H54 (cell line): ENCODE measurements at places on chromosomes 6 and 20.

- no peak for DNase-seq
Measured at GRCh38 chr20:31523361-31524283, 9.4 kb downstream of the HM13 start.

GRCh38 chr6:155371230-155371629 is 56.9 kb upstream of the TFB1M start:
- DNase-seq: no peak

DNA sequence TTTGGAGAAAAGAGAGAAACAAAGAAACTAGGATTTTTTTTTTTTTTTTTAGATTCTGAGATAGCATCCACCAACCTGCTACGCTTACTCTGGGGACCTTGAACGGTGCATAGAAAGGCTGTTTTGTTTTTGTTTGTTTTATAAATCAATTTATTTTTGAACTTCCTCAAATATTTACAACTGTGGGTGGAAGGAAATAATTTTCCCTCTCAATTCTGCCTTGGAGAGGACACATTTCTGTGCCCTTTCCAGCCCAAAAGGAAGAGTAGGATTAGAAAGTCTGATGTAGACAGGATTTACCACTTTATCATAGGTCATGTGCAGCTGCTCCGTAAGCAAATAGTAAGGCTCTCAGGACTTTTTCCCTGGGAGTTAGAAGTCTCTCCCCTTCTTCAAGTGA is 190.5 kb downstream of the NKAIN2 start:
- DNase-seq: no peak

DNA sequence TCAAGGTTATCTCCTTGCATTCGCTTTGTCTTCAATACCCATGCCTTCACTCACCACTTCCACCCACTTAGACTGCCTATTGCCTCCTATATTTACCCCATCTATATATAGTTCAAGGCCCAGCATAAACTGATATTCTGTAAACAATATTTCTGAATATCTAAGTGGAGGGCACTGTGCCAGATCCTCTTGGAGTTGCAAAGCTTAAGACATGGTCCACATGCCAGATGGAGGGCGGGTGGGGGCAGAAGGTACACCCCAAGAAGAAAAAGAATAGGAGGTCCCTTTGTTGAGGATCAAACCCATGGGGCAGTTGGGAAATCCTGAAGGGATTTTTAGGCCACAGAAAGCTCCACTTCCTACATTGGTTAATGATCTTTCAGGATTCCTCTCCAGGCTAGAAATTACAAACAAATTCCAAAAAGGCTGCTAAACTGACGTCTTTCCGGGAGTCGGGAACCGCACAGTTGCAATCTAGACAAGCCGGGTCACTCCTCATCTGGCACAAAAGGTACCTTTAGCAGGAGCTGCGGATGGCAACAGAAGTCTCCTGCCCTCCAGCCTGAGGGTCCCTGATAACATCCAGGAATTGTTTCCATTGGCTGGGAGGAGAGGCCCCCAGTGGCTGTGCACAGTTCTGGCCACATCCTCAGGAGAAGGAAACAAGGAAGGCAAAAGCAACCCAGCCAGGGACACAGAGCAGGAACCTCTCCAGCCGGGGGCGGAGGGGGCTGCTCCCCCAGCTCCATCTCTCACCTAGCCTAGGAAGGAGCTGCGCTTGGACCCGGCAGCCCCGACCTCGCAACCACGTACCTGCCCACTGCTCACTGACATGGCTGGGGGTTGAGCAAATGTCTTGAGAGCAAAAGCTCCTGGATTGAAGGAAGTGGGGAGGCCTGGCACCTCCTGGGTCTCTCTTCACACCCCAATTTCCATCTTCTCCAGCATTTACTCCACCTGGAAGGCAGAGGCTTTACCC is 5.9 kb upstream of the LPIN3 start:
- DNase-seq: no peak

DNA sequence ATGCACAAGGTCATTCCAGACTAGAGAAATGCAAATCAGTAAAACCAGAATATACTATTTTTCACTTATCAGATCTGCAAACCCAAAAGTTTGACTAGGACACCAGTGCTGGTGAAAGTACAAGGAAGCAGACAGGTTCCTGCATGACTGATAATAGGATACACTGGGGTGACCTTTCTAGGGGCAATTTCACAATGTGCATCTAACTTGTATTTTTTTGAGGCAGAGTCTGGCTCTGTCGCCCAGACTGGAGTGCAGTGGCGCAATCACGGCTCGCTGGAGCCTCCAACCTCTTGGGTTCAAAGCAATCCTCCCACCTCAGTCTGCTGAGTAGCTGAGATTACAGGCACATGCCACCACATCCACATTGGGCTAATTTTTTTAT is 11.4 kb downstream of the COMMD7 start:
- no peak for DNase-seq

DNA sequence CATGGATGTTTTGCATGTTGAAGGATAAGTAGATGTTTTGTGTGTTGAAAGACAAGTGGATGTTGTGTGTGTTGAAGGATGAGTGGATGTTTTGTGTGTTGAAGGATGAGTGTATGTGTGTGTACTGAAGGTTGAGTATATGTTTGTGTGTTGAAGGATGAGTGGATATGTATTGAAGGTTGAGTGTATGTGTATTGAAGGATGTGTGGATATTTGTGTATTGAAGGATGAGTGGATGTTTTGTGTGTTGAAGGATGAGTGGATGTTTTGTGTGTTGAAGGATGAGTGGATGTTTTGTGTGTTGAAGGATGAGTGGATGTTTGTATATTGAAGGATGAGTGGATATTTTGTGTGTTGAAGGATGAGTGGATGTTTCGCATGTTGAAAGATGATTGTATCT is 325.0 kb downstream of the CDH4 start:
- no peak for DNase-seq

GRCh38 chr20:829551-829950 is 4.0 kb upstream of the FAM110A start:
- no peak for DNase-seq

DNA sequence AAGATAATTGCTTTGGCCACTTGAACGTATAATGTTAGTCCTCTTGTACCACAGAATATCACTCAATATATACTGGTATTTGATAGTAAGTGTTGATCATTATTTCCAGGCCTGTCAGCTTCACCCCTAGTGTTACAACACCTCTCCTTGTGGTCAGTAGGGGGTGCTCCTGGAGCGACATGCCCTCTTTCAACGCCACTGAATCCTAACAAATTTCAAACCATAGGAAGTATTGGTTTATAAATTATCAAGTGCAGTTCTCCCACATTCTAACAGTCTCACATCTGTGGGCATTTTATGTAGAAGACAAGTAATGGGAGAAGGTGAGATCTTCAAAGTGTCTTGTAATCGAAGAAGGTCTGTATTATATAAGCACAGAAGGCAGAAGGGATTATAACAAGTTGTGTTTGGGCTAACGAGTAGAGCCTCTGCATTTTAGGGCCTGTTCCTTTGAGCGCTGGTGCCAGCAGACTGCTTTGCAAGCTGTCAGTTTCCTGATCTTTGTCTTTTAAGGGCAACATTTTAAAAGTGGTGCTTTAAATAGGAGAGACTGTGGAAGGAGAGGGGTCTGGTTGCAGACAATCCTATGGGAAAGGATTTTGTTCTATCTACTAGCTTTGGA is 57.1 kb upstream of the CEP162 start:
- peak; percentile 0 for DNase-seq

- no peak for DNase-seq
Measured at GRCh38 chr6:11007715-11008608, 36.1 kb downstream of the ELOVL2 start.

GRCh38 chr20:51417250-51418136 is 125.0 kb downstream of the NFATC2 start:
- DNase-seq: no peak

DNA sequence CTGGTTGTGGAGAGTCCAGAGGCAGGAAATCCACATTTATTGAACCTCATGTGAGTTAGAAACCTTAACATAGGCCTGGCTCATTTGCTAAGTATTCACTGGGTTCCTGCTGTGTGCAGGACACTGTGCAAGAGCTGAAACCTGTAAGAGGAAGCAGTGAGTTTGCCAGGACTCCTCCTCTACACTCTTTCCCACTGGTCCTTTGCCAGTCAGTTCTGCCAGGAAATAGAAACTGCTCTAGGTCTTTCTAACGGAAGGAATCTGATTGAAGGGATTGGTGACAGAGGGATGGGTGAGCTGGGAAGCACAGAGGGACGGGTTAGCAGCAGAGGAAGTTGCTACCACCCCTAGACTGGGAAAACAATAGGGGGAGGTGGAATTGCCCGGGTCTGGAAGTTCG is 234.2 kb upstream of the ECI2 start:
- DNase-seq: peak; percentile 27

GRCh38 chr6:103079867-103080266 is 1686.4 kb downstream of the GRIK2 start:
- DNase-seq: no peak

DNA sequence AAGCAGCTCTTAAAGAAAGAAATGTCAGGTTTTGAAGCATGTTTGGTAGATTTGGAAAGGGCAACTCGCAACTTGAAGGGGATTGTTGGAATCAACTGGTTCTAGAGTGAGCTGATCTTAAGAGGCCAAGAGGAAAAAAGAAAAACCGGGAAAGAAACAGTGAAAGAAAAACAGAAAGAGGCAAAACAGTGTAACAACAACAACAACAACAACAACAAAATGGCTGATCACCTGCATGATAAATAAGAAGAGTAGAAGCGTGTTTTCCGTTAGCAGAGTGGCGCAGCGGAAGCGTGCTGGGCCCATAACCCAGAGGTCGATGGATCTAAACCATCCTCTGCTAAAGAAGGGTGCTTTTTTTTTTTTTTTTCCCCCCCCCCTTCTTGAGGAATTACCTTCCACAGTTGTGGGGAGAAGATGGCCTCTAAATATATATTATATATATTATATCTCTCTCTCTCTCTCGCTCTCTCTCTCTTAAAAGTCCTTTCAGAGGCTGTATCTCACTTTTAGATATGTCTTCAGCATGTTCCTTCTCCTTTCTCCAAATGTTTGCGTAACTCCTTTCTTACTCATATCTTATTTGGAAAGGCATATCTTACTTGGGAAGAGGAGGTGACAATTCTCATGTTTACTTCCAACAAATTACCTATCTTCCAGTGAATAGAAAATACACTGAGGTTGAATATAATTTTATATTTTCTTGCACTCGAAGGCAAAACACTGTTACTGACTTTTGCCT is 134.4 kb downstream of the OR2B2 start:
- DNase-seq: no peak

GRCh38 chr20:20184706-20185105 is 132.4 kb downstream of the CFAP61 start:
- DNase-seq: no peak

DNA sequence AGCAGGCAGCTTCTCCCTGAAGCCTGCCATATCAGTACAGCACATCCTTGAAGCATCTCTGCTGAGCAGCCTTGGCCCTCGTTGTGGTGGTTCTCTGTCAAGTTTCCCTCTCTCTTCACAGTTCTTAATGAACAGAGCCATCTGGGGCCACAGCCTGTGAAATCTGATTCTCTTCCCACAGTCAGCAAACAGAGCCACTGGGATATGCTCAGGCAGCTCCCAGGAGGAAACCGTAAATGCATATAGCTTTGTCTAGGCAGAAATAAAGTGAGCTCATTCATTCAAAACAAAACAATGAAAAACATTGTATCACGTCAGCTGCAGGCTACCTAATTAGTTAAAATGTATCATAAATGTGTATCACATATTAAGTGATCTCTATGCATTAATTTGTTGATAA is 80.3 kb downstream of the TBC1D7 start:
- no peak for DNase-seq

- DNase-seq: no peak
Measured at GRCh38 chr6:98871057-98871456, 36.7 kb downstream of the POU3F2 start.

DNA sequence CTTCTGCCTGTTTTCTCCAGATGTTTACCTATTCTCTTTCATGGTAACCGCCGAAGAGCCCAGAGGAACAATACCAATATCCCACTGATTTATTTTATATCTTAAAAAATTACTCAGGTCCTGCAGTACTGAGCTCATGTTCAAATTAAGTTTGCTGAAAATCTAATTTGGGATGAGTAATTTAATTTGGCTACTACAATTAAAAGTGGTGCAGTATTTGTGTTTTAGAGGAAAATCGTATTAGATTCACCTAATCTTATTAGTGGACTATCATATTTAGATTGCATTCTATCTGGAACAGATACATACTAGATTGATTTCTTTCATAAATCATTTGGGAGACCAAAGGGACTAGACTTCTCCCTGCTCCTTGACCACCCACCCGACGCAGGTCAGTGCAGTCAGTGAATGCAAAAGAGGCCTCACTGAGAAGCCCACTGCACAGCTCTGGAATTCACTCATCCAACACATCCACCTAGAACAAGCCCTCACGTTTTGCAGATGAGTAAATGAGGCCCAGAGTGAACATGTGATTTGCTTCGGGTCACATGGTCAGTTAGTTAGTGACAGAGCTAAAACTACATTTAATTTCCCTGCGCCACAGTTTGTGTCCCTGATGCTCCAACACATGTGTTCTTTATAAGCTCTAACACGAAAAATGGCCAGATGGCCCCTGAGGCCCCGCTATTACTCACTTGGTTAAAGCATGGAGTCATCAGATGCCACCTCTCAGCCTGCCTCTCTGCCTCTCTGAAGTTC is 101.8 kb downstream of the TRERF1 start:
- no peak for DNase-seq

- peak; percentile 72 for DNase-seq
Measured at GRCh38 chr20:2137552-2138201, 36.0 kb downstream of the STK35 start.

- DNase-seq: no peak
Measured at GRCh38 chr6:145744619-145745018, 9.3 kb upstream of the EPM2A start.

GRCh38 chr6:117079951-117080350 is 185.4 kb upstream of the VGLL2 start:
- DNase-seq: no peak

DNA sequence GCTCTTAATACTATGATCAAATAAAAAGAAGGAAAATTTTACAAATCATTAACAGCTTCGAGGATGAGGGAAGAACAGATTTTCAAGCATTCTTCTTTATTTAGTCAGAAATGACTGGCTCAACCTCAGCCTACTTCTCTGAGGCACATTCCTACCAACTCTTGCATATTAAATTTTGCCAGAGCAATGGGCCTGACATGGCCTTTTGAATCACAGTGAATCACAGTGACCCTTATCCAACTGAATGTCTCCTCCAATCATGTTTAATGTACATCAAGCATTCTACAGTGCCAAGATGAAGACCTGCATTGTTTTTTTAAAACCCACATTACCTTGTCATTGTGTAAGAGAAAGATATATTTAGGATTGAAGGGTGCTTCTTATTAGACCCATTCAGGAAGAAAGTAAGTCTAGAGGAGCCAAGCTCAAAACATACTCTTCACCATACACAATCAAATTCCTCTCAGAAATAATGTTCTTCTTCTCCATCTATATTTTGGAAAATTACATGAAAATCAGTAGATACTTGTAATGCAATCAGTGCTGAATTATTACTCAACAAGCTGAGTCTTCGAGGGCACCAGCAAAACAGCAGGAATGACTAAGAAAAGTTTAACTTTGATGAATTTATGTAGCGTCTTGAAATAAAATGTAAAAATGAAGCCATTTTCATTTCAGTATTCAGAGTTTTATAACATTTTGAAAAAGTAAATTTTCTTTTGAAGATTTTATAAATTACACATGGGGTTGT is 44.1 kb upstream of the MOXD1 start:
- peak; percentile 8 for DNase-seq
